NCI-H1436 treated with DMSO at 0.1 percent for 48 hours (cell line): ENCODE measurements at places on chromosomes 7 and 10.

DNA sequence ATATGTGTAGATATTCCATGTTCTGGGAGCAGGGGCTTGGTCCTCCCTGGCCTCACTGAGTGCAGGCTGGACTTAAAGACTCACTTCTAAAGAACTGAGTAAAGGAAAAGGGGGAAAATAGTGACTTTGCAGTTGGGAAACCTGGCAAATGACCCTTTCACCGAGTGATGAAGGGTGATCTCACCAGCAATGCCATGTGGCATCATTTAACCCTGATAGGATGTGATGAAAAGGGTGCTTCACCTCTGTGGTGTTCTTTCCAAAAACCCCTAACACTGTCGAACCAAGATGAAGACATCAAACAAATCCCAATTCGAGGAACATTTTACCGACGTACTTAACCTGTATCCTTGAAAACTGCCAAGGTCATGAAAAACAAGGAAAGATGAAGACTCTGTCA, 71.9 kb downstream of the AOAH start:
- DNase-seq, result no peak

DNA sequence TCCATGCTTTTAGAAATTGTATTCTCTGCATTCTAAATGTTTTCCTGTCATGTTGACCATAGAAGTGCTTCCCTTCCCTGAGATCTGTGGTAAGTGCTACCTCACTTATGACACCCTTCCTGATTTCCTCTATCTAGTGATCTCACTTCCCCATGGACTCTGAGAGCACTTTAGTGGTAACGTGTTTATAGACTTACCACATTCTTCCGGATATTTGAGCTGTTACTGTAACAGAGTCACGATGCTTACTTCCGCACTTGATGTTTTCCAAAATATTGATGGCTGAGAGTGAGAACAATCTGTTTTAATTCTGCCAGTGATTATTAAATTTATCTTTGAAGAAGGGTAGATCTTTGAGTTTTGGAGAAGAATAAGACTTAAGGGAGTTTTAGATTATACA, 60.1 kb upstream of the NAMPT start:
- DNase-seq, result no peak

- DNase-seq, result no peak
Observed at GRCh38 chr7:151240942-151241754, 7.3 kb downstream of the SMARCD3 start.

GRCh38 chr10:104100795-104101194, 15.1 kb upstream of the COL17A1 start:
- no peak for DNase-seq

DNA sequence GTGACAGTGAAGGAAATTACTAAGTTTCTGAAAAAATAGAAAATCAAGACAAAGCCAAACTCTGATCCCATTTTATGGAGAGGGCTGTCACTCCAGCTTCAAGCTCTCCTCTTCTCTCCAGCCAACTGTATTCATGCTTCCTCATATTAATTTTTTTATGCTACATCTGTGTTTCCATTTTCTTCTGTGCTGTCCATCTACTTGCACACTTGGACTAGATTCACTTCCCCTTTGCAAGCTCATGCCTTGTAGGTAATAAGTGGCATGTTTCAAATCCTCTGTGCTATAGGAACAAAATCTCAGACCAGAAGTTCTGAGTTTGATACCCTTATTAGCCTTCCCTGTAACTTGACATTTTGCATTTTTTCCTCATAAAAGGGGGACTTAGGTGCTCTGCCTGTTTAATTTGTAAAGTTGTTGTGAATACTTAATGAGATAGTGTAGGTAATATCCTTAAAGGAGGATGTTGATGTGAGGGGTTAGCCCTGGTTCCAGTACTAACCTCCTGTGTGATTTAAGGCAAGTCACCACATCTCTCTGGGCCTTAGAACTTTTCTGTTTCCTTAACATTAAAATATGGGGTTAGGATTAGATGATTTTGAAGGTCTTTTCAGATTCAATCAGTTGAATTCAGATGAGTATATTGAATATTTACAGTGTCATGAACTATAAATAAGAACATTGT, 358.8 kb downstream of the BBS9 start:
- DNase-seq, result no peak

DNA sequence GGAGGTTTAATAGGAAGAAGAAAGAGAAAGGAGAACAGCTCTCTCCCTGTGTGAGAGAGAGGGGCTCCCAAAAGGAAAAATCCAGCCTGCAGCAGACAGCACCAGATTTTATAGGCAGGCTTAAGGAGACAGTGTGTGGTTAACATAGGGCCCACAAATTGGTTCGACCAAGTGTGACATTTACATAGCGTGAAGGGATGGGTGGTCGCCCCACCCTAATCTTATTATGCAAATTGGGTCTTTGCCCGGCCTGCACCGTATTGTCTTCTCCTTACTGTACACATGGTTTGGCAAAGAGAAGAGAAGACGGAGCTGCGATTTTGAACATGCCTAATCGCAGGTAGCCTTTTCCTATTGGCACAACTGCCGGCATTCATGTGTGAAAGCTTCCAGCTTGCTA, 756.3 kb downstream of the NXPH1 start:
- no peak for DNase-seq

- DNase-seq, result no peak
Observed at GRCh38 chr7:477626-478220, 41.9 kb downstream of the PDGFA start.

- DNase-seq, result no peak
Observed at GRCh38 chr10:124717911-124718741, 26.1 kb downstream of the FAM53B start.

- DNase-seq, result no peak
Observed at GRCh38 chr7:143172354-143172753, 10.9 kb upstream of the TAS2R39 start.

DNA sequence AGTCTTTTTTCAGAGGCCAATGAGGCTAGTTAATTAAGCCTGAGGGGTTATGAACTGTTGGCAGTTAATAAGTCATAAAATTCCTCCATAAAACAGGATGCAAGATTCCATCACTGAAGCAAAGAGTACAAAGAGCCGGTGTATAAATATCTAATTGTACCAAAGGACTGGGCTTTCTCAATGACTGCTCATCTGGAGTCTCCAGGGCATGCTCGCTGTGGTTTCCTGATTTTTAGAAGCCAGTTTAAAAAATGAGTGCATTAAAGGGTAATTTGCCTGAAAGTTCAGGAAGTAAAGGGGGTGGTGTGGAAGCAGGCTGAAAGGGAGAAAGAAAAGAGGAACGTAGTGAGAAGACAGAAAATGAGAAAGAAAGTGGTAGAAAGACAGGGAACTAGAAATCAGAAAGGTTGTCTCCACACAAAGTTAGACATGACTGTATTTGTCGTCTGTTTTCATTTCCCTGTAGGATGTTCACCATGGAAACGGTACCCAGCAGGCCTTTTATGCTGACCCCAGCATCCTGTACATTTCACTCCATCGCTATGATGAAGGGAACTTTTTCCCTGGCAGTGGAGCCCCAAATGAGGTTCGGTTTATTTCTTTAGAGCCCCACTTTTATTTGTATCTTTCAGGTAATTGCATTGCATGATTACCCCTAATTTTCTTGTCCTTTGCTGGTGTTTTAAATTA, 282.3 kb downstream of the TWIST1 start:
- DNase-seq, result no peak

- DNase-seq, result no peak
Observed at GRCh38 chr7:109984729-109985128, 1106.2 kb upstream of the LRRN3 start.

DNA sequence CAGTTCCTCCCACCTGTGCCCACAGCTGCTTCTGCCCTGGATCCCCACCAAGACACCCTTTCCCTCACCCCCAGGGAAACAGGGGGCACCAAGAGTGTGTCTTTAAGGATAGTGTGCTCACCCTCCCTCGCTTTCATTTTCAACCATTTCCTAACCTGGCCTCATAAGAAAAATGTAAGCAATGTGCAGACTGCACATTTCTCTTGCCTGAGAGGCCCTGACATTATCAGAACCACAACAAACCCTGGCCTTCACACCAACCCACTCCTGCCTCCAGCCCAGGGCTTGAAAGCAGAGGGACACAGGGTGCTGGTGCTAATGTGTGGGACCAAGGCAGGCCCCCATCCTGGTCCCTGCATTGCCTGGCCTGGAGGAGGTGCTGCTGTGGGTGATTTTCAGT, 11.0 kb upstream of the IMPDH1 start:
- no peak for DNase-seq

- DNase-seq, result no peak
Observed at GRCh38 chr10:121675344-121675743, 77.1 kb upstream of the FGFR2 start.
